ENCODE measurements at places on chromosomes 7 and 10.

GRCh38 chr10:7008645-7009044 lies 402.2 kb downstream of the SFMBT2 start:
- DNase-seq, result no peak

DNA sequence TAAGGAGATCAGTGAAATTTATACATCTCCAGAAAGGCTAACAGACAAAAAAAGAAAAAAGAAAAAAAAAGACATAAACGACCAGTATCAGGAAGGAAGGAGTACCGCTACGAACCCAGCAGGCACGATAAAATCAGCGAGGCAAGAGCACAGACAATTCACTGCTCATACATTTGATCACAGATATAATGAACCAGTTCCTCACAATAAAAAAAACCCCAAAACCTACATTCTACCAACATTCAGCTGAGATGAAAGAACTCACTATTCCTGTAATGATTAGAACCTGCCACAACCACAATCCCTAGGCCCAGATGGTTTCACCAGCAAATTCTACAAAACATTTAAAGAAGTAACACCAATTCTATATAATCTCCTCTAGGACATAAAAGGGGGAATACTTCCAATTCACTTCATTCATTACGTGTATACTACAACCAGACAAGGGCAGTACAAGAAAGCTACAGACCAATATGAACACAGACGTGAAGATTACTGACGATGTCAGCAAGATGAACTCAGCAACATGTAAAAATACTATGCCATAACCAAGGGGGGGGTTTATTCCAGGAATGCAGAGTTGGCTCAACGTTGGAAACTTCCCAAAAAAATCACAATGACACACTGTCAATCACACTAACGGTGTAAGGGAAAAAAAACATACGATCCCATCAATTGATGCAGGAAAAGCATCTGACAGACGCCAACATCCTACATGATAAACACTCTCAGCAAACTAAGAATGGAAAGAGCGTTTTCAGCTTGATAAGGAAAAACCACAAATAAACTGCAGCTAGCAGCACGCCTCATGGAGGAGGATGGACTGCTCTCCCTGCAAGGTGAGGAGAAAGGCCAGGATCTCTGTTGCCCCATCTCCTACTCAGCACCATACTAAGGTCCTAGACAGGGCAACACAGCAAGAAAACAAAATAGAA lies 256.2 kb downstream of the ELFN1 start:
- DNase-seq, result no peak

DNA sequence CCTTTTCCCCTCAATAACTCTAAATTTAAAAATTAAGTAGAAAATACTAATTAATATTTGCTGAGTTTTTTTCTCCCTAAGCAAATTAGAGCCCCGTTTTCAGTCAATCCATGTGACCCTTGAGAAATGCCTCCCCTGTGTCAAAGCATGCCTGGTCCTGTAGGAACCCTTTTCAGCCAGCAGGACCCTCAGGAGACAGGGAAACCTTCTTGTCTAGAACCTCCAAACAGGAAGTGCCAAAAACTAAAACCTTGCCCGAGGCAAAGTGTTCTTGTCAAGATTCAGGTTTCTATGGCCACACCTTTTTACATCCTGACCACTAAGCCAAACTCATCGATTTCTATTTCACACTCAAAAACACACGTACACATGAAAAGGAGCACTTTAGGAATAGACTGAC lies 60.1 kb upstream of the NFE2L3 start:
- no peak for DNase-seq

DNA sequence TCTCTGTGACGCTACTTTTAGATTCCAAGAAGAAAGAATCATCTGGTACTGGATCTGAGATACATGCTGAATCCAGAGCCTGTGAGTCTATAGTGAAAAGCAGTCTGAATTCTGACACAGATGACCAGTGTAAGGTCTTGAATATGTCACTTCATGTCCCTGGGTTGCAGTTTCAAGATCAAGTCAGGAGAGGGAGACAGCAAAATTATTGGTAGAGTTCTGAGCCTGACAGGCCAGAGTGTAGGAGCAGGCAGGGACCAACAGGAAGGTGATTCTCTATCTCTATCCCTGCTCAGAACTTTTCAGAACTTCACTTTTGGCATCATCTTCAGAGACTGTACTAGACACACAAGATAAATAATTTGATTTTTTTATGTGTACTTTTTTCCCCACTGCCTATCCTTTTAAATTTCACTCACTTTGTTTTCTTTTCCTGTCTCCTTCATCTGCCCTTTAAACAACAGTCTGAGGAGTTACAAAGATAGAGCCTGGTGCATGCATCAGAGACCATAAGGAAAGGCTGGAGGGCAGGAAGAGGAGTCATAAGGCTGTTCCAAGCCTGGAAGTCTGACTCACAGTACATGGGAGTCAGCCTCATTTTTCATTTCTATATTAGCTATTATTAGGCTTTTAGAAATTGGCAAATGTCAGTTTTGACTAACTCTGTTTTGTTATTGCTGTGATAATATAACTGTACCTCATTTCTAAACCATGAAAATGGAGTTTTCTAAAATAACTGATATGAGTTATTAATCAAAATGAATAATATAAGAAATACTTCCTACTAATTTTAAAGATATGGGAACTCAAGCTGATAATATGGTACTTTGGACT lies 120.2 kb upstream of the TMEM229A start:
- no peak for DNase-seq

DNA sequence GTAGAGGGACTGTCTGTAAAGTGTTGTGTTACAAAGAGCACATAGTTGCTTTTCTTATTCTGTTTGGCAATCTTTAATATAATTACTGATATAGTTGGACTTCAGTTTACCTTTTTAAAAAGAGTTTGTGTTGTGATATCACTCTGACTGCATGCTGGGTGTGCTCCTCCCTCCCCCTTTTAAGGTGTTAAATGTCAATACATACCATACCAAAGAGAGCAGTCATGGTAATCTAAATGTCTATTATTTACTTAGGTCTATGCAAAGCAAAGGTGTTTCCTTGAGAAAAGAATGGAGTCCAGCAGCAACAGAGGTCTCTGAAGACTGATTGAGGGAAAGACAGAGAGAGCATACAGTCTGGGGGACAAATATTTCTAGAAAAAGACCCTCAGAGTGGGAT lies 275.1 kb upstream of the NRP1 start:
- DNase-seq, result no peak

DNA sequence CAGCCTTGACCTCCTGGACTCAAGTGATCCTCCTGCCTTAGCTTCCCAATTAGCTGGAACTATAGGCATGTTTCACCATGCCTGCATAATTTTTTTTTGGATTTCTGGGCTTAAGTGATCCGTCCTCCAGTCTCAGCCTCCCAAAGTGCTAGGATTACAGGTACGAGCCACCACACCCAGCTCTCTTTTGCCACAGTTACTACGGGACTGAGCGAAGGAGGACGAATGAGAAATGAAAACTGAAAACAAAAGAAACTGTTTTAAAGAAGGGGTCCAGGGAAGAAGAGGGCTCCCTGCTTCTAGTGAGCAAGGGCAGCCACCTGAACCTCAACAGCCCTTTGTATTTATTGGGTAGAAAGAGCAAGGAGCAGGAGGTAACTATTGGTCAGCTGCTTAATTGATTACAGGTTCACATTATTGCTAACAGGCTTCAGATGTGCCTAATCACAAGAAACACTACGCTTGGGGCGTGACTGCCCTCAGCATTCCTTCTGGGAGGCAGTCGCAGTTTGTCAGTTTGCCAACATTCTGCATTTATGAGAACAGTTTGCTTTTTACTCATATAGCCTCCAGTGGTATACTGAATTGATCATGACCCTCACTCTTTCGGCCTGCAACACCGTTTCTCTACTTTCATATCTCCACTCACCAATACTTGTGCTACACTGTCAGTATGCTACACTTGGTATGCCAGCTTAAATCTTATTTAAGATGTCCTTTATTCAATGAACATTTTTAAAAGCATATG lies 676.8 kb downstream of the DNAJB9 start:
- DNase-seq, result no peak

DNA sequence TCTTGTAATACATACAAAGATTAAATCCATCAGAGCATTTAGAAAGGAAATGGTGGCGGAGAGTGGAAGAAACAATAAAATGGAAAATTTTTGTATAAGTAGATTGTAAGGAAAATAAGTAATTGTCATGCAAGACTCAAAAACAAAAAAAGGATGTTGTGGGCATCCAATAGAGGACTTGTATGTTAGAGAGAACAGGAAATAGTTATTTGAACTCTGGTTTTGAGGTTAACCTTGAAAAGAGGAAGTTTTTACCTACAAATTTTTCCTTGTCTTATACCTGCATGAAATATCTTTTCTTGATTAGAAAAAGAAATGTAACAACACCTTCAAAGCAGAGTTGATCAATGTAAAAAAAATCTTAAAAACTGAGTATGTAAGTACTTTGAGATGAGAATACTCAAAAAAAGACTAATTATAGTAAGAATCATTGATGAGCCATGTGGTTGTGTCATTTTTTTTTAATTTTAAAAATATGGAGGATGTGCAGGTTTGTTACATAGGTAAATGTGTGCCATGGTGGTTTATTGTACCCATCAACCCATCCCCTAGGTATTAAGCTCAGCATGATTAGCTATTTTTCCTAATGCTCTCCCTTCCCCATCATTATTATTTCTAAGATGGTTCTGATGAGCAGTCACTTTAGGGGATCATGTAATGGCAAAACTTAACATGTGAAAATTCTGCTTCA lies 11.9 kb downstream of the TMEM106B start:
- peak; percentile 7 for DNase-seq

GRCh38 chr10:116311706-116312490 lies 12.3 kb upstream of the CCDC172 start:
- no peak for DNase-seq

DNA sequence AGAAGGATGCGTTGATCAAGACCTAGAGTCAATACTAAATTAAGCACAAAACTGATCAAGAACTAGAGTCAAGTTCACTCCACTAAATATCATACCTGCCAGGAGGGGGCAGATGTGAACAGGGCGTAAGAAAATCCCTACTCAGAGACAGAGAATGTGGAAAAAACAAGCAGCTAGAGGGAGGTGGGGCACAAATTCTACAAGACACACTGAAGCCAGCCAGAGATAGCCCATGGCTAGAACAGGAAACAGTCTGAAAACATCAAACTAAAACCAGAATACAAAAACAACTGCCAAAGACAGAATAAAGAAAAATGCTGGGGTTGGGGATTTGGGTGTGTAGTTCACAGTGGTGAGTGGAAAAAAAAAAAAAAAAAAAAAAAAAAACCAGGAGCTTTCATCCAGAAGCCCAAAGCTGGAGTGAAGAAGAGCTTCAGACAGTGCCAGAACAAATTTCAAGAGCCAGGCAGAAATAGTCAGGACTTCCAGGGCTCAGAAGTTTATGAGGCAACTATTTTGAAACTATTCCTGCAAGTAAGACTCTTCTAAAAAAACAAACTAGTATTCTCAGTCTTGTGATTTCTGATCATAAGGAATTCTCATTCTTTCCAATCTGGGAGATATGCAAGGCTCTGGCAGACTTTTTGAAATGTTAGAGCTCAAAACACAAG lies 118.3 kb downstream of the CCDC71L start:
- DNase-seq, result no peak

DNA sequence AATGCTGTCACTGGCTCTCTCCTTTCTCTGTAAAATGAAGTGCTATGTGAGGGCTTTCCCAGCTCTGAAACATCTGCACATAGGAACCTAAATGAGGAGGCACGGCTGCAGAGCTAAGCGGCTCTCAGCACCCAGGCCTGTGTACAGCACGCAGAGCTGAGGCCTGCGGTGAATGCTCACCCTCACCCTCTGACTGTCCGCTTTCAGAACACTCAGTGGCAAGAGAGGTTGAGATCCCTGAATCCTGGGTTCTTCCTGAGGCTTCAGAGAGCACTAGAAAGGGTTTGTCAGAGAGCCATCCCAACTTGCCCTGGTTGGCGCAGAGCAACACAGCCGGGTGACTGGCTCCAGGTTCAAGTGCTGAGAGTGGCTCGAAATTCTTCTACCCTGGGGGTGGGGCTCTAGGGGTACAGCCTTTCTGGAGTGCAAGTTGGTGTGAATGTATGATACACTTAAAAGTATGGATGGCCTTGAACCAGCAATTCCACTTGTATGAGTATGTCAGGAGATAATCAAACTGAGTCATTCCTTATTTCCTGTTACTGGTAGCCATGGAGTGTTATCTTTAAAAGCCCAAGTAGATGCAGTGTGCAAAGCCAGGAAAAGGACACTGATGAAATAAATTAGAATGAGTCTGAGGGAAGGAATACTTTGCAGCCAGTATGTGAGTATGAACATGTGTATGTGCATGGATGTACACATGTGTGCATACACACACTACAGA lies 1.7 kb upstream of the CCDC201 start:
- no peak for DNase-seq

DNA sequence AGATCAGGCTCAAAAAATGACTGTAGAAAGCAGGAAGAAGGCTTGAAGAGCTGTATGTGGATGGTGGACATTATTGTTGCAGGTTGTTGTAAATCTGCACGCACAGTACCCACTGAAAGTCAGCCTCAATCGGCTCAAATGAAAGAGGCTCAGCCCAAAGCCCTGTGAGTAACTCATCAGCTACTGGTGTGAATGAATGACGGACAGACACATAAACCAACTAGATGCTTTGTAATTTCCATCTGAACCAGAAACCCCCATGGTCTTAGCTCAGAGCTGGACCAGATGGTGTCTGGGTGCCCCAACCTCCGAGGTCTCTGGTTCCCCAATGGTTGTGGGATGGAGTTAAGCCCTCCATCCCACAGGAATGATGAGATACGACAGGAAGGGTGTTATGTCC lies 7.4 kb downstream of the CALN1 start:
- no peak for DNase-seq

DNA sequence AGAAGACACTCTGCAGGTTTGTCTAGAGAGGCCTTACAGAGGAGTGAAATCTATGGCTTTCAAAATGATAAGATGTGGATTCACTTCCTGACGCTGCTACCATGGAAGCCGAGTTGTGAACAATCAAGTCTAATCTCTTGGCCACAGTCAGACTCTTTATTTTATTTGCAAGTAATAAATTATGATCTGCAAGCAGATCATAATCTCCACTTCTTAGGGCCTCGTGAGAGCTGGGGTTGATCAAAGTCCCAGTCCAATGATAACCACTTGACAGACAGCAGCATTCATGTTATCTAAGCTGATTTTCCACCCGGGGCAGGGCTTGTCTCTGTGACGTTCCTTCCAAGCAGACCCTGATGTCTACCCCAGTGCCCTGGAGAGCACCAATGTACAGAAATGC lies 776.4 kb upstream of the AUTS2 start:
- no peak for DNase-seq

DNA sequence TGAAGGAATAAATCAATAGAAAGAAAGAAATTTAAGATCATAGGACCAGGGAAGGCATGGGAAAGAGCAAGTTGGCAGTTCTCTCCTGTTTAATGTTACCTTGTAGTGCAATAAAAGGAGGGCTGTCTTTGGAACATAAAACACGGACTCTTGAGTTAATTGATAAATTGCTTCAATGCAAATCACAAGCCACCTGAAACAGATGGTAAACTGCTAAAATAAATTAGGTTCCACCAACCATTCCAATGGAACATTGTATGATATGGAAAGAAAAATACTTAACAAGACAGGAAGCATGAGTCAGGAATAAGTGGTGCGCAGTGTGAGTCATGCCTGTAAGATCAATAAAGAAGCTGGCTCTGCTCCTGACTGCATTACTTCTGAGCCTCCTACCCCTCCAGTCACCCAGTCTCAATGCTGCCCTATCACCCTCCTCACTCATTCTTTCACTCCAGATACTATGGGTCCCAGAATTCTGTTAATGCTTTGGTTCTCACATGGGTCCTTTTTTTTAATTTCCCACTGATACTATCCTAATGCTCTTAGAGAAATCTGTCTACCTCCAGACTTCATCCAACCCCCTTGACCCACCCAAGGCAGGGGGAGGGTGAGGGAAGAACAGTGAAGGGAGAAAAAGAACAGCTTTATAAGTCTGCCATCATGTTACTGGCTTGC lies 78.9 kb downstream of the LRRC17 start:
- peak; percentile 61 for DNase-seq

Data from HL-60 (cell line).